Activated CD8-positive, alpha-beta memory T cell treated with anti-CD3 and anti-CD28 coated beads for 1 hour (primary cell): ENCODE measurements at places on chromosomes 6 and 20.

DNA sequence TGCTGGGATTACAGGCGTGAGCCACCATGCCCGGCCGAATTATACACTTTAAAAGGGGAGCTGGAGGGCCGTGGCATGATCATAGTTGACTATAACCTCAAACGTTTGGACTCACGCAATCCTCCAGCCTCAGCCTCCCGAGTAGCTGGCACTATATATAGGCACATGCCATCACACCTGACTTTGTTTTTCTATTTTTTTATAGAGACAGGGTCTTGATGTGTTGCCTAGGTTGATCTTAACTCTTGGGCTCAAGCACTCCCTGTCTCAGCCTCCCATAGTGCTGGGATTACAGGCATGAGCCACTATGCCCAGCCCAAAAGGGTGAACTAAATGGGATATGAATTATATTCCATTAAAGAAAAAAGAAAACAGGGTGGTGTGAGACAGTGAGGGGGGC is 7.8 kb downstream of the PTGIS start:
- DNase-seq: no peak

- DNase-seq: no peak
Measured at GRCh38 chr6:32886681-32887383, 32.8 kb downstream of the PSMB9 start.

DNA sequence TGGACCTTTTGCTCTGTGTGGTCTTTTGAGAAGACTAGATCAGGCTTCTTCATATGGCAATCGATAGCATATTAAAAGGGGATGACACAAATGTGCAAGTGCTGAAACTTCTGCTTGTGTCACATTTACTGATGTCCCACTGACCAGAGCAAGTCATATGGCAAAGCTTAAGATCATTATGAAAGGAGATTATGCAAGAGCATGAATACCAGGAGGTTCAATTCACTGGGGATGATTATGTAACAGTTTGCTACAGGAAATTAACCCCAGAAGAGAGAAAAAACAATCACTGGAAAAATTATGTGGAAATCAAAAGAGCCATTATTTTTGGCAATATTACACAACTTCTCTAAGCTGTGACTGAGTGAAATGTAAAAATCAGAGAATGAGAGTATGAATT is 13.7 kb upstream of the PRDM13 start:
- no peak for DNase-seq

DNA sequence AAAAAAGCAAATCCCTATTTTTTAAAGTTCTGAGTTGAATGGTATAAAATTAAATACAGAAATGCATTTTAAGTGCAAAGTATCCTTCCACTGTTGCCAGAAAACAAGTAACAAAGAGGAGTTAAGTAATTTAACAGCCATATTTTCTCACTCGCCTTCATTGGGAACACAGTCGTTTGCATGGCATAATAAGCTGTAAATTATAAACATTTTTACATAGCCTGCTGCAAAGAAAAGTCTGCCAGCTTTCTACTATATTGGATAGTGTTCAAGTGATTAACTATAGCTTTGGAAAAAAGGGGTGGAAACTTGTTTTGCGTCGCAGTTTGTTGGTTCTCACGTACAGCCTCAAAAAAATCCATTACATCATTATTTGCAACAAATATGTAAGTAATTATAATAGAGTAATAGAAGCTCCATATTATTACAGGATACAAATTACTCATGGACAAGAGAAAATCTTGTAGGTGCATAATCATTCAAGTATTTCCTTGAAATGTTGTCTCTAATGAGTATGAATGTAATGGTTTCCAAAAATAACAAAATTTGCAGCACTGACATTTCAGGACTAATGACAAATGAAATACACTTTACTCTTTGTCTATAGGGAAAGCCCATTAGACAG is 139.3 kb downstream of the PDSS2 start:
- no peak for DNase-seq

GRCh38 chr20:41367393-41367695 is 726 bp upstream of the EMILIN3 start:
- no peak for DNase-seq

GRCh38 chr20:19826179-19826914 is 68.3 kb downstream of the RIN2 start:
- DNase-seq: no peak

GRCh38 chr20:59939879-59940128 is 301 bp downstream of the PPP1R3D start:
- no peak for DNase-seq
